ENCODE measurements at places on chromosomes 3 and 15.

GRCh38 chr3:112304611-112305010 lies 10.6 kb upstream of the SLC9C1 start:
- DNase-seq = no peak

GRCh38 chr3:57061556-57061955 lies 1.1 kb downstream of the SPATA12 start:
- DNase-seq = no peak

- no peak for DNase-seq
Measured at GRCh38 chr3:31541089-31541488, 8.4 kb downstream of the STT3B start.

DNA sequence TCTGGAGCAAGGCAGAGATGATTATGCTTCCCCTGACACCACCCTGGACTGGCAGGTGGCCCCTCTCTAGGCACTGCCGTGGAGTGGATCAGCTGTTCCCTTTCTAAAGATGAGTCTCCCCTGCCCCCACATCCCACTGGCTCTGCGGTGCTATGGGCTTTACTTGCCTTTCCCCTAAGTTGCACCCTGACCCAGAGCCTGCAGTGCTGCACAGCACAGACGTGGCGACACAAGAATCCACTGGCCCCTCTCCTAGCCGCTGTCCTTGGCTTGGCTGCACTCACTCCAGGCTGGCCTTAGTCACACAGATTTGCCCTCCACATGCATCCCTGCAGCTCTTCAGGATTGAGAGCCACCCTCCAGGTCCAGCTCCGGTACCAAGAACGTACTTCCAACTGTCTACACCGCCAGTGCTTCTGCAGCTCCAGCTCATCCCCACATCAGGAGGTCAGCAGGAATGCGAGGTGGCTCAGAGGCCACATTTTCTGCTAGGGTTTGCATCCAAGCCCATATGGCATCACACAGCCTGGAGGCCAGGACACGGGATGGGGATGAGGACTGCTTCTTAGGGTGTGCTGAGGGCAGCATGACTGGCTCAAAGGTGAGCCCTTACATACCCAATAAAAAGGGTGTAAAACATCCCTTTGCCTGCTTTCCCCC lies 82.4 kb upstream of the RASGRF1 start:
- no peak for DNase-seq

DNA sequence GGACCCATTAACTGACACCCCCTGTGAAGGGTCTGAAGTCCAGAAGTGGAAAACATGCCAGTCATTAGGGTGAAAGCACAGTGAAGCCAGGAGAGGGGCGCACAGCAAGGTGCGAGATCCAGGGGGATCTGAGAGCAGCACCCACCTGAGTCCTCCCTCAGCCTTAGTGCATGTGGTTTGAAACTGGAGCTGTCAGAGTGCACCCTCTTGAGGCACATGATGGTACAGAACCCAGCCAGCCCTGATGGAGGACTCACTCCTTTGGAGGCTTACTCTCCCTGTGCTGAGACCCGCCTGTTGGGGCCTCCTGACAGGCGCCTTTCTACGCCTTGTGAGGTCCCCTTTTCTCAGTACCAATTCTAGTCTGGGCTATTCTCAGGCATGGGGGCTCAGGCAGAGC lies 77.8 kb downstream of the IL20RB start:
- peak; percentile 27 for DNase-seq

- DNase-seq = peak; percentile 77
Measured at GRCh38 chr3:56494679-56495322, 26.5 kb upstream of the ERC2 start.

DNA sequence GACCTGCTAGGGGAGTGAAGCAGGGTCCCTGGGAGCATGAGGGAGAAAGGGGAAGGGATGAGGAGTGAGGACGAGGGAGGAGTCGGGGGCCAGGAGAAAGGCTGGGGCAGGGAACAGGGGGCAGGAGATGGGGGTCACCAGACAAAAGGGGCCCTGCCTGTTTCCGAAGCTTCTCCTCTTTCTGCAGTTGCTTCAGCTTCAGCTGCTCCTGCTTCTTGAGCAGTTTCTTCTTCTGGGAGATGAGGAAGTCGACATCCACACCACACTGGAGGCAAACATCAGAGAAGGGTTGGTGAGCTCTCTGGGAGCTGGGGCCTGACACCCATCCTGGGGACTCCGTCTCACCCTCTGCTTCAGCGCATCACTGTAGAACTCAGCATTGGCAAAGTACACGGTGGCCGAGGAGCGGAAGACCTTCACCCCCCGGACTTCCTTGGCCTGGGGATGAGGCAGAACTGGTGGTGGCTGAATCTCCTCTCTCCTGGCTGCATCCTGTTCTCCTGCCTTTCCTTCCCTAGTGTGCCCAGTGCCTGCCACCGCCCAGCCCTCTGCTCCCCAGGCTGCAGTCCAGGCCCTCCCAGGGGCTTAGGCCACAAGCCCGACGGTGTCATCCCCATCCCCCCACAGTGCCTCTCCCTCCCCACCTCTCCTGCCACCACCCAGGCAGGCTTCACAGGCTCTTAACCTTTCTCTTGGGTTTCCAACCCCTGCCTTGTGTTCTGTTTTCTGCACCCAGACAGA lies 6.8 kb downstream of the SLC26A6 start:
- no peak for DNase-seq

DNA sequence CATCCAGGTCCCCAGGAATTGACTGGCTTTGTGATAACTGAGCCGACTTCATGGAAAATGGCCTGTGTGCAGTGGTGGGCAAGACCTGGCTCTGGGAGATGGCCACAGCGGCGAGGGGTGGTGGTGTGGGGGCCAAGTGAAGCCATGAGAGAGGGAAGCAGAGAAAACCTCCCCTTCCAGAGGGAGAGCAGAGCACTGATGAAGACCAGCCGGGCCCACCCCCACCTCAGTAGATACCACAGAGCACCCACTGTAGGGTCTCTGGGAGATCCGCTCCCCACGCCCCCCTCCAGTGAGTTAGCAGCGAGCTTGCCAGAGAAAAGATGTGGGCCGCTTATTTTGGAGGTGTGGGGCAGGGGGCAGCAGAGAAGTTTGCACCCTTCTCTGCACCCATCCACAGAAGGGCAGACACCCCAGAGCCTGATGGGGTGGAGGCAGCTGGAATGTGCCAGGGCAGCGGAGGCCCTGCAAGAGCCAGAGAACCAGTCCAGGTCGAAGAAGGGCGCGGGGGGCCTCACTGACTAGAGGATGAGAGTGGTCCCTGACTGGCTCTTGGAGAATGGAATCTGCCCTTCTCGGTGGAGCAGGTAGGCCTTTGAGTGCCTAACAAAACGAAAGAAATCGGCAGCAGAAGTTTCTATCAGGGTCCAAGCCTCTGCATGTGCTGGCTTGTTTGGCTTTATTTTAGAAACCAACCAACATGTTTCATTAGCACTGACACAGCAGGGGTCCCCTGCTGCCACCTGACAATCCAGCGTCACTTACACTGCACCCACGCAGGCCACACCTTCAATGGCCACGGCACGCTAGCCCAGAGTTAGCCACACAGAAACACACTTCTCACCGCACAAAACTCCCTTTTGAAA lies 28.3 kb downstream of the MELTF start:
- peak; percentile 41 for DNase-seq

GRCh38 chr3:102144063-102144462 lies 290.8 kb upstream of the ZPLD1 start:
- DNase-seq = no peak

- no peak for DNase-seq
Measured at GRCh38 chr15:28927043-28927442, 41.3 kb downstream of the APBA2 start.

DNA sequence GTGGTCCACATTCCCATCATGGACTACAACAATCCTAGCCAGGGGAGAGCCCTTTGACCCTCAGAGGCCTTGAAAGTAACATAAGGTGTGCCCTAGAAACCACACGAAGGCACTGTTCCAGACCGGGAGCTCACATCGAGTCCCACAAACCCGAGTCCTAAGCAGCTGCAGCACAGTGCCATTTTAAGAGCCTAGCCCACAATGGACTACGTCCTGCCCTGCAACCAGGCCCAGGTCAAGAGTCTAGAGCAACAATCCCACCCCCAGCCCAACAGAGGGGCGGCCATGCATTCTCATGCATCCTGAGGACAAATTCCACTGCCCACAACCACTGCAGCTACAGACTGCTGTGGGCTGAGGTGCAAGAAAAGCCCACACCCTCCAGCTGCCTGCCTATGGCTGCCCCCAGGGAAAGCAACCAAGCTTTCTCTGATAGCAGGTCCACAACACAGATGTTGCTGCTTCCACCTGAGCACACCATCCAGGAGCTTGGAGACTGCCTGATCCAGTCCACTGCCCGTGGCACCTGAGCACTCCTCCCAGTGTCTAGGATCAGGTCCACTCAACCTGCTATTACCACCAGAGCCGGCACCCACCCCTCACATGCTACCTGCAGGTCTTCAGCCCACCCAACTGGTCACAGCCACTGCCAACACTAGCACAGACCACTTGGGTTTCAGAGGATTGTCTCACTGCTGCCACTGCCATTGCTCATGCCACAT lies 56.8 kb downstream of the IGSF11 start:
- no peak for DNase-seq

GRCh38 chr15:41020311-41020710 lies 67.0 kb downstream of the CHAC1 start:
- DNase-seq = no peak

DNA sequence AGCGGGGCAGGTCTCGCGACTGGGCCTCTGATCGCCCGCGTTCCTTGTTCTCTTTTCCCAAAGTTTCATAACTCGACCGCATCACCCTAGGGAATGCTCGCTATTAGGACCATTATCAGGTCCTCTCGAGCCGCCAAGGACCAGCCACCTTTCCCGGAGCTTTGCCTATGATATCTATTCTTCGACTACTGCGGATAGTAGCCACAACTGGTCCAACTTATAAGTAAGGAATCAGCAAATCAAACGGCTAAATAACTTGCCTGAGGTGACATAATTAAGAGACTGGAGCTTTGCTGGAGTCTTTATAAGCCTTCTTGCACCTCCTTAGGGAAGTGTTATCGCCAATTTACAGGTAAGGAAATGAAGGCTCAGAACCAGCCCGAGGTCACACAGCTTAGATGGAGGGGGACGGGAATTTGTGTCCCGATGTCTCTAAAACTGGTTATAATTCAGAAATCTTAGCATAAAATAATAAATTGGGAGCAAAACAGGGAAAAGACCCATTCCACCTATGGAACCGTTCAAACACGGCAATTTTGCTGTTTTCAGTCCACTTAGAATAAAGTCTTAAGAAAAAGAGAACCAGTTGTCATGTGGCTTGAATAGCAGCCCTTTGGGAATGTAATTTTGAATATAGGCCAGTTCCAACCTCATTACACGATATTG lies 479 bp upstream of the PLD1 start:
- no peak for DNase-seq

GRCh38 chr3:38157595-38157994 lies 7.7 kb upstream of the OXSR1 start:
- DNase-seq = peak; percentile 63

DNA sequence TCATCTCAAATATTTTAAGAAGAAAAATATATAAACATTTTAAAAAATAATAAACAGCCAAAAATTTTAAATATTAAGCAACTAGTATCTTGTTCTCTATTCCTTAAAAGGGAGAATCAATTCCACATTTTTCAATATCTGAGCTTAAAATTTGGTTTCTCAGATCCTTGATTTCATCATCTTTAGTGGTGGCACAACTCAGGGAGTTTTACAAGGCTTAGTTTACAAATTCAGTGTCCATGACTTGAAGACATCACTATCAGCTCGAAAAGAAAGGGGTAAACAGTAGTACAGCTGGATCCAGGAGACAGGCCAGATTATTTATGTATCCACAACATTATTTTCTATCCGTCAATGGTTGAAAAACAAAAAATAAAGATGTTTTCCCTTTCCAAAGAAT lies 11.6 kb downstream of the IGF2BP2 start:
- DNase-seq = no peak

DNA sequence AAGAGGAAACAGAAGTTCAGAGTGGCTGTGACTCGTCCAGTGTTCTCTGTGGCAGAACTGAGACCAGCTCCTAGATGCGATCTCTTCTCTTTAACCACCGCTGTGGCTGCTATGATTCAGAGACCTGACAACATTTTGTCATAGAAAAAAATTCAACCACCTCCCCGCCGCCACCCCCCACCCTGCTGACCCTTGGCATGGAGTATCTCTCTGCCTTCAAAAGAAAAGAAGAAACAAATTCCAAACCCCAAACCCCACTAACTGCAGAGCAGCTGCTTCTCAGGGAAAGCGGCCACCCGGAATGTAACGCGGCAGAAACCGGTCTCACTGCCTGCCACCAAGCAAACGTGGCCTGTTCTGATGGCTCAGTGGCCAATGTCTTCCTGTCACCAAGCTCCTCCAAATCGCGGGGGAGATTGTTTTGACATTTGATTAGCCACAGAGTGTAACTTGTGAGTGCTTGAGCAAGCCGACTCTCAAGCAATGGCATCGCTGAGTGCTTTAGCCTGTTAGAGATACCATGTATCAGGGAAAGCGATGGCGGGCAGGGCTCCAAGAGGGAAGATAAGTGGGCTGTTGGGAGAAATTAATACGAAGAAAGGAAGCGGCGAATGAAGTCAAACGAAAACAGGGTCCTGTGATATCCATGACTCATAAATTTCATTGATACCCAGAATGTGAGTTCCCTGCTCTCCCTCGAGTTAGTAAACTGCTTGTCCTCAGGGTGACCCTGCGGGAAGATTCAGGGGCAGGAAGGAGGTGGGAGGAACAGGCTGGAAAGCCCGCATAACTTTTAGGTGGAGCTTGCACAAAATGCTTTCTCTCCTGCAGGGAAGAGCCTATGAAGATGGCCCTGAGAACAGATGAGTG lies 44.8 kb upstream of the TLE3 start:
- no peak for DNase-seq
